ENCODE measurements at places on chromosomes 5 and 9. TPM values are rescaled to one million over a fixed set of nuclear protein-coding genes. Genes with fewer than 3 reads are reported as not detected.

RNF208 gene
- 7.5 TPM for total RNA-seq

PLAC8L1 gene
- total RNA-seq = not detected

CCL27 gene
- total RNA-seq = not detected

GRCh38 chr9:74503219-74503618 lies 6.1 kb downstream of the RORB start:
- no peak overlapping the region for H3K4me3 ChIP-seq
- no peak overlapping the region for H3K27ac ChIP-seq
- peaks cover 22% of the 10 kb centered on the region for H3K4me1 ChIP-seq

DNA sequence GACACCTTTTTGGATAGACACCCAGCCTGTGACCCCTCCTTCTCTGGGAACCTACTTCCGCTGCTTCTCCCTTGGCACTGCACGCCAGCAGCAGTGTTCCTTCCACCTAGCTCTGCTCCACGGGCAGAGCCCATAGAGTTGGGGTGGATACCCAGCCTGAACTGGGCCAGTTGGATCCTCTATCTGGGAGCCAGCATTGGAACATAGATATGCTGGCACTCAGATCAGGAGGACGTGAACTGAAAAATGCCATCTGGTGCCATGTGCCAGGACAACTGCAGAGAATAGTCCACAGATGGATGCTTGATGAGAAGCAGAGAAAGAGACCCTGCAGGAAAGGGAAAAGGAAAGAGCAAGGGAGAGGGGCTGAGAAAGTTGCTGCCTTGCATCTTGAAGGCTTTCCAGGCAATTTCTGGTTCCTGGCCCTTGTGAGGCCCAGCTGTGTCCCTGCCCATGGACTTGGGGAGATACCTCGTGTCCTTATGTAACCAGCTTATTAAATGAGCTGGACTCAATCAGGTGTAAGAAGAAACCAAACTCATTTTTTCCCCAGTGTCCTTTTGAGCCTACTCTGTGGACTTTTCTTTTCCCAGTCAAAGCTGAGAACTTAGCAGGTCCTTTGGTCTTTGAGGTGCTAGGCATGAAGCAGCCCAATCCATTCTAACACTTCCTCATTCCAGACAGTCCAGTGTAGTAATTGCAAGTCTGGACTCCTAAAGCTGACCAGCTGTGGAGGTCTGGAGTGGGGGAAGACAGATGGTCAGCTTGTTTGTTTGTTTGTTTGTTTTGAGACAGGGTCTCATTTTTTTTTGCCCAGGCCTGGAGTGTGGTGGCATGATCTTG lies 39.1 kb downstream of the ANGPTL2 start:
- no peaks in the 10 kb centered on the region for H3K27me3 ChIP-seq
- peaks cover 4% of the 10 kb centered on the region for H3K4me1 ChIP-seq
- H3K27ac ChIP-seq = no peak overlapping the region

DNA sequence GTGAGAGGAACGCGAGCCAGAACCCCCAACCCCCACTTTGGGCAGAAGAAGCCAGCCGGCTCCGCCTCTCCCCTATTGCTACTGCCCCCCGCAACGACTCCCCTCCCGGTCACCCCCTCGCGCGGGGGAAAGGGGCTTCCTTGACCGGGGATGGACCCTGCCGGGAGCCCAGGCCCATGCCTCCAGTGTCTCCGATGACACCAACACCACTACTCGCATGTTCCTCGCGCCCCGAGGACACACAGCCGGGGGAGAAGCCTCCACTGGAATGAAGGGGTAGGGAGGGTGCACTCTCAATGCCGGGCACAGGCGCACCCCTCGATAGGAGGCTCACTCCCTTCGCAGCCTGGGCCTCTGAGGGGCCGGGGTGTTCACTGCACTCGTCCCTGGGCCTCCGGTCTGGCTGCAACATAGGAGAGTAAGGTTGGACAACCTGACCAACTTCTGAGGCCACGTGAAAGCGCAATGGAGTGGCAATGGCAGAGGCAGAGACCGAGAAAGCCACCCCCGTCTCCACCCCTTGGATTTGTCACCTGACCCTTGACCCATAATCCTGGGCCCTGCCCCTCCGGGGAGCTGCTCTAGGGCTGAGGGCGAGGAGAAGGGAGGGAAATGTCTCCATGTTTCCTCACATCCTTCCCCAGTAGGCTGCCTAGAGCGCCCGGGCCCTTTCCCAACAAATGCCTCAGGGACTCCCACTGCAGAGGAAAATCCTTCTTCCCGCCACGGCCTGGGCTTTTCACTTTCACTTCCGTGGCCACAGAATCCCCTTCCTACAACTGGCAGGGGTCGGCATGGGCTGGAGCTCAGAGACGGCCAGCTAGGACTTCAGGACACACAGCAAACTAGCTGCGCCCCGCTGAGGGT lies 1.1 kb upstream of the CNTFR start:
- H3K27ac ChIP-seq = no peak overlapping the region
- H3K36me3 ChIP-seq = no peaks in the 10 kb centered on the region
- peaks cover 14% of the 10 kb centered on the region for H3K27me3 ChIP-seq
- DNase-seq = no peak
- peaks cover 8% of the 10 kb centered on the region for H3K4me1 ChIP-seq

DNA sequence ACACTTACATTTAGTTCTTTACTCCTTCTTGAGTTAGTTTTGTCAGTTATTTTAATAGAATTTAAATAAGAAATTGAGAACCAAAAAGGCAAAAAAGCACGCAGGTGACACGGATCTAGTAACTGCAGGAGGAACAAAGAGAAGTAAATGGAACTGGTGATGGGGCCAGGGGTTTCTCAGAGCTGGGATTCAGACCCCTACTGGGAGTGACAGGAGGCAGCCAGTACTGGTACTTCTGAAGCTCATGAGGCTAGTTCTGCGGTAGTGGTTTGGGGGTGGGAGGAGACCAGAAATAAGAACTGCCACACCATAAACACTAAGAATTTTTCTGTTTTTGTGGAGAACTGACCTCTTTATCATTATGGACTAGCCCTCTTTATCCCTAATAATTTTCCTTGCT lies 48.2 kb downstream of the OXCT1 start:
- peaks cover 2% of the 10 kb centered on the region for H3K4me1 ChIP-seq
- H3K27ac ChIP-seq = no peak overlapping the region
- H3K27me3 ChIP-seq = no peaks in the 10 kb centered on the region
- DNase-seq = no peak
- H3K36me3 ChIP-seq = no peaks in the 10 kb centered on the region

DNA sequence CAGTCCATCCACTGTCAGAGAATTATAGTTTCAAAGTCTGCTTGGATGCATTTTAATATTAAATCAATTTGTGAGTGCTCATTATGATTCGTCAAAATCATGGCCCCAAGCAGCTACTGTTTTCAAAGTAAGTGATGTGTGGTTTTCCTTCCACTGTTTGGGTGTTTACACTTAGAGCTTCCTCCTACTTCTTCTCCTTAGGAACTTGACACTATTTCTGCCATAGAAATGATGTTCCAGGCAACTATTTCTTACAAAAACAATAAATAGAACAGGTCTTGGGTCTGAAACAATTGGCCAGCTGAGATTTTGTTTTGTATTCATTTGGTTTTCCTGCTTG lies 132.8 kb upstream of the RAI14 start:
- no peaks in the 10 kb centered on the region for H3K27me3 ChIP-seq
- no peak overlapping the region for H3K4me3 ChIP-seq
- no peaks in the 10 kb centered on the region for H3K4me1 ChIP-seq
- H3K36me3 ChIP-seq = no peaks in the 10 kb centered on the region
- no peak for DNase-seq
- H3K27ac ChIP-seq = no peak overlapping the region

GRCh38 chr5:151597749-151598148 lies 6.6 kb upstream of the FAT2 start:
- no peaks in the 10 kb centered on the region for H3K27me3 ChIP-seq
- DNase-seq = no peak
- no peaks in the 10 kb centered on the region for H3K4me1 ChIP-seq
- no peaks in the 10 kb centered on the region for H3K36me3 ChIP-seq

GRCh38 chr9:99748676-99749075 lies 73.0 kb upstream of the NR4A3 start:
- H3K27ac ChIP-seq = no peak overlapping the region
- no peaks in the 10 kb centered on the region for H3K36me3 ChIP-seq
- H3K4me3 ChIP-seq = no peak overlapping the region
- no peaks in the 10 kb centered on the region for H3K27me3 ChIP-seq

- no peaks in the 10 kb centered on the region for H3K4me1 ChIP-seq
- H3K4me3 ChIP-seq = no peak overlapping the region
- no peaks in the 10 kb centered on the region for H3K36me3 ChIP-seq
- no peaks in the 10 kb centered on the region for H3K27me3 ChIP-seq
- H3K27ac ChIP-seq = no peak overlapping the region
- DNase-seq = no peak
Measured at GRCh38 chr9:109122726-109123621, 3.2 kb upstream of the TMEM245 start.

- peak; percentile 50 for DNase-seq
- H3K27ac ChIP-seq = no peak overlapping the region
- H3K36me3 ChIP-seq = no peaks in the 10 kb centered on the region
- no peak overlapping the region for H3K4me3 ChIP-seq
Measured at GRCh38 chr5:124843596-124843899, 97.1 kb upstream of the ZNF608 start.

GRCh38 chr5:4050203-4050602 lies 454.6 kb downstream of the IRX1 start:
- no peak for DNase-seq
- H3K27ac ChIP-seq = no peak overlapping the region
- H3K36me3 ChIP-seq = no peaks in the 10 kb centered on the region

DNA sequence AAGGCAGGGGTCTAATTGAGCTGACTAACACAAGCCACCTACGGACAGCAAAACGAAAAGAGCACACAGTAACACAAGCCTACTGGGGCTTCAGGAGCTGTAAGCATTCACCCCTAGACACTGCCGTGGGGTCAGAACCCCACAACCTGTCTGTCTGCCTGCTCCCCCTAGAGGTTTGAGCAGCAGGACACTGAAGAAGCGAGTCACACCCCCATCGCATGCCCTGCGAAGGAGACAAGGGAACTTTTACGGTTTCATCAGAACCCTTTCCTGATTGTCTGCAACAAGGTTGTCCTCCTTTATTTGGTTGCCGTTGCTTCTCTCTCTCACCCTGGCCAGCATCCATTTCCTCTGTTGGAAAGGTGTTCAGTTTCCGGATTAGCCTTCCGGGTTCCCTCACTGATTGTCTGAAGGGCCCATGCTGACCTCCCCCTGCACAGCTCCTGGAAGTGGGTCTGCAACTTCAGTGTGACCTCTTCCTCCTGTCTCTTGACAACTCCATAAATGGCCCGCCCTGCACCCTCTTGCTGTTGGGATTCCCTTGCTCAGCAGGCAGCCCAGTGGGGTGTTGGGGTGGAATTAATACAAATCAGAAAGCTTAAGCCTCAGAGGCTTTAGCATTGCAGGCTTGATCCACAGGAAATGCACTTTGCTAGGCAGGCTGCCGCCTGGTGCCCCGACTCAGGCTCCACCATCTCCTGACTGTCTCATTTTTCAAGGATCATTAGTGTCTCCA lies 258.9 kb upstream of the TLE4 start:
- H3K36me3 ChIP-seq = no peaks in the 10 kb centered on the region
- no peaks in the 10 kb centered on the region for H3K4me1 ChIP-seq
- H3K27ac ChIP-seq = no peak overlapping the region
- H3K4me3 ChIP-seq = no peak overlapping the region
- no peaks in the 10 kb centered on the region for H3K27me3 ChIP-seq
- DNase-seq = no peak

- H3K27ac ChIP-seq = no peak overlapping the region
- no peak for DNase-seq
- no peak overlapping the region for H3K4me3 ChIP-seq
- H3K4me1 ChIP-seq = no peaks in the 10 kb centered on the region
Measured at GRCh38 chr9:131917009-131917408, 162.7 kb downstream of the MED27 start.

DNA sequence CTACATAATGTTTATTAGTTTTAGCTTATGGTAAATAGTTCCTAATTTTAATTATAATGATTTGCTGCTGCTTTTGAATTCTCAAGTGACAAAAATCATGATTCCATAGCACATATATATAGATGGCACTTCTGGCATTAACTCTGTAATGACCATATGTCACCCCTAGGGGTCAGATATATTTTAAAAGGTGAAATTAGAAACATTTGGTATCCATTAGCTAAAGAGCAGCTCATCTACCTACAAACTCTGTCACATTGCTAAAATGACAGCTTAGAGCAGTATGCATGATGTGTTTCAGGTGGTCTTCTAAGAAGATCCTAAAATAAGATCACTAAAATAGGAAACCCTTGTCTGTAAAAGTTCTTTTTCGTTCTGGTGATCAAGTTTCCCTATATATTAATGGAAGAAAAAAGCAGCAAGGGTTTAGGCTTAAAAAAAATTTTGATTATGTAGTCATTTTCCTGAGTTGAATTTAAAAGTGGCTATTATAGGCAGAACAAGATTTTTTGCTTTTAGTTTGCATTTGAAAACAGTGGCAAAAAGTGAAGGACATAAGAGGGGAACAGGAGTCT lies 157.7 kb upstream of the POU5F2 start:
- H3K27me3 ChIP-seq = no peaks in the 10 kb centered on the region
- no peaks in the 10 kb centered on the region for H3K36me3 ChIP-seq
- H3K27ac ChIP-seq = no peak overlapping the region
- no peak for DNase-seq

- no peak overlapping the region for H3K27ac ChIP-seq
- peaks cover 33% of the 10 kb centered on the region for H3K27me3 ChIP-seq
- DNase-seq = no peak
- no peaks in the 10 kb centered on the region for H3K36me3 ChIP-seq
Measured at GRCh38 chr9:123373447-123373923, 17.5 kb downstream of the CRB2 start.

- H3K4me3 ChIP-seq = no peak overlapping the region
- no peak for DNase-seq
- peaks cover 17% of the 10 kb centered on the region for H3K4me1 ChIP-seq
- no peaks in the 10 kb centered on the region for H3K27me3 ChIP-seq
- H3K27ac ChIP-seq = no peak overlapping the region
- H3K36me3 ChIP-seq = peaks cover 11% of the 10 kb centered on the region
Measured at GRCh38 chr9:122256206-122256605, 8.4 kb downstream of the RBM18 start.

DNA sequence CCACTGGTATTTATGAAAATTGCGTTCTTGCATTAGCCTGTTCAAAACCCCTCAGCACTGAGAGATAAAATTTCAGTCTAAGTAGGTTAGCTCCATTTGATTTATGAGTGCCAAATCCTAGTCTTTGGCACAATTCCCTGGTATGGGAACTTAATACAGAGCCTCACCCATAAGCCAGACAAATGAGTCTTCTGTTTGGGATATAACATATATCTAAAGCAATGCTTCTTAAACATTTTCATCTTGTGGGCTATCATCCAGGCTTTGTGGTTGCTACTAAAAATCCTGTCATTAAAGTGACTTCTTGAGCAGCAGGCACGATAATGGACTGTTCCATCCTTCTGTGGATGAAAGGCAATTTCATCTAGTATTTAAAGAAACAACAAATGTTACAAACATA lies 419.5 kb upstream of the ACTBL2 start:
- H3K4me3 ChIP-seq = no peak overlapping the region
- H3K4me1 ChIP-seq = peaks cover 10% of the 10 kb centered on the region
- no peaks in the 10 kb centered on the region for H3K27me3 ChIP-seq
- no peak for DNase-seq

All from lung (tissue), 17 donors.